ENCODE measurements at places on chromosomes 13 and 19.

- DNase-seq: no peak
These were observed 595 bp downstream of the XAB2 start for GRCh38 chr19:7628589-7629311.

GRCh38 chr13:44053208-44053607, 173.5 kb downstream of the LACC1 start:
- DNase-seq: no peak

- DNase-seq: peak; percentile 52
These were observed 105.0 kb downstream of the STK24 start for GRCh38 chr13:98471934-98472333.

DNA sequence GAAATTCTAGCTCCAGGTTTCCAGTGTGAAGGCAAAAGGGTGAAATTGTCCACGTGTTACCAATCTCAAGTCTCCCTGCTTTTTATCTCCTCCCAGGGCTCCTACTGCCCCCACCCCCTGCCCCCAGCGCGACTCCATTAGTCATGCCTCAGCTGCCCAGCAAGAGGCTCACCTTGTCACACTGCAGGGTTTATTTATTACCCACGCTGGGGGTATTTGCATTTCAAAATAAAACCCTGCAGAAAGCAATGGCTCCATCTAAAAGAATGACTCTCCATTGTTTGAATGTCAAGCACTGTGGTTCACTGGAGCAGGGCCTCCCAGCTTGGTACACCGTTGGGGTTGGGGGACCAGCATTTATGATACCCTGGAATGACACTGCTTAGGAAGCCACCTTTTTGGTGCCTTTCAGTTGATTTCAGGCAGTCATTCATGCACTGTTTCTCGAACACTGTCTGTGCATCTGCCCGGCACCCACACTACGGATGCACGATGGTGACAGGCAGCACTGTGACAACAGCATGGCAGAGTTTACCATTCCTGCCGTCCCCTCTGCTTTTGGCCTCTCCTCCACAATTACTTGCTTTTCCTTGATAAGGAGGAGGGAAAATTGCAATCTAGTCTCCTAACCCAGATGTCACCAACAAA, 9.9 kb upstream of the POP4 start:
- no peak for DNase-seq

GRCh38 chr13:36192166-36192565, 22.2 kb downstream of the SOHLH2 start:
- no peak for DNase-seq

DNA sequence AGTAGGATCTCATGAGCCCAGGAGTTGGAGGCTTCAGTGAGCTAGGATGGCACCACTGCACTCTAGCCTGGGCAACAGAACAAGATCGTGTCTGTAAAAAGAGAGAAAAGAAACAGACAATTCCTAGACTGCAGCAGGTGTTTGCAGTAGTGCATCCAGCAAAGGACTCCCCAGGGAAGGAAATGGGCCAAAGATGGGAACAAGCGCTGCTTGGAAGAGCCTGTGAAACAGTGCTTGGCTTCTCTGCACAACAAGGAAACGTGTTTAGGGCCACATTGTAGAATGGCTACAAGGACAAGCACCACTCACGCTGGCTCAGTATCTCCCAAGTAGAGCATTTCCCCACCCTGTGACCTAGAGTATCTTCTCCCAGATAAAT, 35.5 kb upstream of the LDLR start:
- no peak for DNase-seq

GRCh38 chr13:73870970-73871935, 263.0 kb downstream of the KLF12 start:
- no peak for DNase-seq

DNA sequence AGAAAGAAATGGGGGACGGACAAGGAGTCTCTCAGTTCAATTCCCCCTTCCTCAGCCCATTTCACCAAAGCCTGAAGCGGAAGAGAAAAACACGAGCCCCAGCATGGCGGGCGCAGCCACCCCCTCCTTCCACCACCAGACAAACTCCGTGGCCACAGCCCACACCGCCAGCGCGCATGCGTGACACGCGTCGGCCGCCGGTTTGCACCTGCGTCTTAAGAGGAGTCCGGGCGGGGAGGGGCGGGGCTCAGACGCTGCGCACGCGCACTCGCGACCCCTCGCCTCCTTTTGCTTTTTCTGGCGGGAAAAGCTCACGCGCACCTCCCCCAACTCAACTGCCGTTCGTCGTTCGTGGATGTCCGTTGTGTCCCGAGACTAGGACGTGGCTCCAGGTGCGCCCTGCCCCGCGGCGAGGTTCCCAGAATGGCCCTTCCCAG, at the start of gene KASH5:
Gene KASH5 (plus strand): TSS at position 314 of the 437 bp plus-strand sequence. CDS start 2,635 bp downstream, outside the sequence.
- peak; percentile 84 for DNase-seq

GRCh38 chr19:16334411-16334810, 9.8 kb downstream of the KLF2 start:
- no peak for DNase-seq

DNA sequence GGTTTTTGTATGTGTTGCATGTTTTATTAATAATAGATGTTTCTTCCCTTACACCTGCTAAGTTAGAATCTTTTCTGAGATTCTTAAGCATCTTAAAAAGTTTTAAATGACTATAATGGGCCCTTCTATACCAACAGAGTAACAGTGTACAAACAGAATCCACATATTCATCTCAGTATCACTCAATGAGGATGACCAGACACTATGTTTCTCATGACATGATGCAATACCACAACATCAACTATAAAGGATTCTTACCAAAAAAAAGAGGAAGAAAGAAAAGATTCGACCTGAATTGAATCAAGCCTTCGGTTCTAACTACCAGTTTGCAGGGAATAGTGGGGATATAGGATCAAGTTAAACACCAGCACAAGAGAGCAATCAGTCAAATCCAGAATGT, 56.5 kb downstream of the INTS6 start:
- peak; percentile 64 for DNase-seq

- peak; percentile 75 for DNase-seq
These were observed 6.9 kb downstream of the RAB8A start for GRCh38 chr19:16118489-16119033.

- no peak for DNase-seq
These were observed 262.7 kb downstream of the DNAJC15 start for GRCh38 chr13:43285933-43286597.

DNA sequence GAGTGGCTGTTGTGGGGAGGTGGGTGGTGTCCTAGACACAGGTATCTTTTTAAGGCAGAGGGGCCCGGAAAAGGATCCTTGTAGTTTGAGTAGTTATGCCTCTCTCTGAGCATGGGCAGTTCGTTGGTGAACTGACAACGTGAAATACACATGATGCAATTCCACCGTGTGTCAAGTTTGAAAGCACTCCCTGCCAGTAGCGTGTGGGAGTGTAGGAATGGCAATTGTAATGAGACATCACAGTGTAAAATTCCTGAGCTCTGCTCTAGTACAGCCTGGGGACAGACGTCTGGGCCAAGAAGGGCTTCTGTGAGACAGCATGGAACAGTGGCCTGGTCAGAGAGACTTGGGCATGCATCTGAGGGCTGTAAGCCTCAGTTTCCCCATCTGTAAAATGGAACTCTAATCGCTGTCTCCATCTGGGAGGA, 10.4 kb upstream of the ASF1B start:
- DNase-seq: no peak

GRCh38 chr13:84130495-84131114, 248.3 kb upstream of the SLITRK1 start:
- no peak for DNase-seq

Measured in hematopoietic multipotent progenitor cell treated with erythropoietin and hydrocortisone succinate and interleukin-3 and kit ligand, for 6 days (in vitro differentiated cells).